Vagina (tissue), 2 donors: ENCODE measurements at places on chromosomes 6 and 20.

DNA sequence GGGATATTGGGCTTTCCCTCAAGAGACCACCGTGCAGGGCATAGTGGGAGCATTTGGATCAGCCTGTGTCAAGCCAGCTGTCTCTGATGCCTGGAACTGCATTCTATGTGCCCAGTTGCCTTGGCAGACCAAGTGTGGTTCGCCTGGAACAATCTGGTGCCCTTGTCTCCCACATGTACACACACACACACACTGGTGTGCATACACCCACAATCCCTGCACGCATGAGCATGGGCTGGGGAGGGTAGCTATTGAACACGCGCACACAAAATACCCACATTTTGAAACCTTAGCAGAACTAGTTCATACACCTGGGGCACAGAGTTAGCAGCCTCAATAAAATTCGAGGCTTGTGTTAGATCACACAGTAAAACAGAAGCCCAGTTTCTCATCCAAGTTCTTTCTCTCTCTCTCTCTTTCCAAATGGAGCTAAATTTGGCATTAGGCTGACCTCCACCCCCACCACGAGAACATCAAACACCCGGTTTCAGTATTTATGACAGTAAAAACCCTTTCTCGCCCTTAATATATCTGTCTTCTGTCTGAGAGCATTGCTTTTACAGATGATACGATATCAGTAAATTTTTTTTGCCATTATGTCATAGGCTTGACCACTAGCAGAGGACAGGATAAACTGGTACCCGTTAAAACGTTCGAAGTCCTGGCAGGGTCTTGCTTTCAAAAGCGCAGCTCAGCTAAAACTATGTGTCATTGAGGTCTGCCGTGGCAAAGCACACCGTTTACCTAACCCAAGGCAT lies 18.2 kb upstream of the NFATC2 start:
- DNase-seq, result no peak

DNA sequence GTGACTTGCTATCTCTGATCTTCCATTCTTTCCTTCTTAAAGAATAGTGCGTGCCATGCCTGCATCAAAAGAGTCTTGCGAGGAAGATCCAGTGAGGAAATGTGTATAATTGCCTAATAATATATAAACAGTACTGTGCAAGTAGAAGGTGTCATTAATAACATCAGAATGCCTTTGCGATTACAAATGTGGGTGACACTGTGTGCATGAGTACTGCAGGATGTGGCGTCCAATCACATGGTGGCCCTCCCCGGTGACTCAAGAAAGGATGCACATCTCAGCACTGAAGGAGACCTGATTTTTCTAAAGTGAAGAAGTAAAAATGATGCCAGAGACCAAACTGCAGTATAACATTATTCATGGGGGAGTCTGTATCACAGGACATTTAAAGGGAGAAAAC lies 107.5 kb upstream of the EDN1 start:
- no peak for DNase-seq

DNA sequence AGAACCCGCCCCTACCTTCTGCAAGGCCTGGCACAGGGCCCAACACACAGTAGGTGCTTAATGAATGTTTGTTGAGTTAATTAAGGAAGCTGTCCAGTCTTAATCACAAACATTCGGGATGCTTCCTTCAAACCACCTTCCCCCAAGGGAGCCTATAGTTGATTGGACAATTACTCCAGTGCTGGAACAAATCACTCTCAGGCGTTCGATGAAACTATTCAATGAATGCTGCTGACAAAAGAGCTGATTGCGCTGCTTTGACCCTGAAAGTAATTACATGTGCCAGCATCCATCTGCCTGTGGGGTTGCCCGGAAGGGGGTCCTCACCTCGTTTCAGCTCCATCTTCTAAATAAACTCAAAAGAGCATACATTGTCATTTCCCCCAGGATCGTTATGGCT lies 112.0 kb upstream of the SRSF6 start:
- DNase-seq, result no peak

DNA sequence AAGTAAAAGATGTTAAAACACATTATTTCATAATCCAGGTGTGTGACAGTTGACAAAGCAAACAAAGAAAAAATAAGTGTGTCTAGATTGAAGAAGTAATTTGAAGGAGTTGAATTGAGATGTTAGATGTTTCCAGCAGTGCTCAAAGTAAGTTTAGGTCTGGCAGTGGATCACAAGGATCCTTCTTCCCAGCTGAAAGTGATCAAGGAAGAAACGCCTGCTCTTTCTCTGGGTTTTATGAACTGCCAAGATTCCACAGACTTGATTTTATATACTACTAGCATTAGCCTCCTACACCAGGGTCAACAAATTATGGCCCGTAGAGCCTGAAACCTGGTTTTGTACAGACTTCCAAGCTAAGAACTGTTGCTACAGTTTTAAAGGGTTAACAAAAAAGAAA lies 30.3 kb downstream of the STX7 start:
- no peak for DNase-seq

DNA sequence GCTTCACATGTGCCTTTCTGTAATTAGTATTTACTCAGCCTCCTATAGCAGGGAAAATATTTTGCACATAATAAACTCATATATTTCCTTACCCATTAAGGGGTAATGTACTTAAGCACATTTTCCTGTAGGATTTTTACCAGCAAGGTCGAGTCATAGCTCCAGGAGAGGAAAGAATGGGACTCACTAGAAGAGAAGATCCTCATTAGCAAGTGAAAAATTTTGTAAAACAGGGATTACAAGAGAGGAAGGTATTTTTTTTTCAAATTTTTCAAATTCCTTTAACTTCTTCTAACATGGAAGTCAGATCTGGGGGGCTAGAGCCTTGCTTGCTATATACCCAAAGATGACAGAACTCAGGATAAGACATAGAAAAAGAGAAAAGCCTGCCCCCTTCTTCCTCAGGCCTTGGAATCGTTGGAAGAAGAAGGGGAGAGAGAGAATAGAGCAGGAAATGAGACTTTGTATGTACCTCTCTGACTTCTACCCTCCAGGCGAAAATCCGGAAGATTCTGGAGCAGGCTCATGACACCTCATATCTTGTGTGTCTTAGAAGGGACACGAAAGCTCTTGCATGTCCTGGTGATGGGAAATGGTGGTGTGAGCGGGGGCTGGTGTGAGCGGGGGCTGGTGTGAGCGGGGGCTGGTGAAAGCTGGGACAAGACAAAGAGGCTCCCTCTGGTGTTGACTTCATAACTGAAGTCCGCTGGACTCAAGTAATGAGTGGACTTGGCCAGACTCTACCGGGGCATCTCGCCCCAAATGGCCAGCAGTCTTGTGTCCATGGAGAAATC lies 256.9 kb upstream of the PLCB4 start:
- no peak for DNase-seq

DNA sequence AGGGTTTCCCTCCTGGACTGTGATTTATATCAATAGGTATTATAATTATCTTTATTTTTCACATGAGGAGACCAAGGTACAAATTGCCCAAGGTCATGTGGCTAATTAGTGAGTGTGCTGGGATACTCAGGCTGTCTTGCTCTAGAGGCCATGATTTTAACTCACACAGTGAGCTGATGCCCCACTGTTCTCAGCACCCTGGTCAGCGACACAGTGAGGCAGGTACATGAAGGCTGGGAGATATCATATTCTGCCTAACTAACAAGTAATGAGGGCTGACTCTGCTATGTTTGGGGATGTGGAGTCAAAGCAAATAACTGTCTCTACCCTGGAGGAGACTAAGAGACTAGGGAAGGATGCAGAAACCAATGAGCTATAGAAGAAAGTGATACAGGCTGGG lies 501.1 kb downstream of the PTPRT start:
- no peak for DNase-seq

GRCh38 chr20:40679184-40679583 lies 9.9 kb downstream of the MAFB start:
- DNase-seq, result no peak

DNA sequence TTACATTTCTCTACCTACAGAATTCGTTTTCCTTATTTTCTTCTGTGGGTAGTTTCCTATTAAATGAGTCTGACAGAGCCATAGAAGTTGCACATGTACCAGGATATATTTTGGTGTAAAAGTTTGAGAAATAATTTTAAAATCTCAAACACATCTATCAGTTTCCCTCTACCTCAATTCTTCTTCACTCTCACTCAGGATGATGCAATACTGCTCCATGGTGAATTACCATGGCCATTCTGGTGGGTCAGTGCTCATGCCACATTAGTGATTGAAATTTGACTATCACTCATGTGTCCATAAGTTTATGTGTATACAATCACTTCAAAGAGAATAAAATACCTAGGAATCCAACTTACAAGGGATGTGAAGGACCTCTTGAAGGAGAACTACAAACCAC lies 151.7 kb downstream of the ARHGAP18 start:
- no peak for DNase-seq

DNA sequence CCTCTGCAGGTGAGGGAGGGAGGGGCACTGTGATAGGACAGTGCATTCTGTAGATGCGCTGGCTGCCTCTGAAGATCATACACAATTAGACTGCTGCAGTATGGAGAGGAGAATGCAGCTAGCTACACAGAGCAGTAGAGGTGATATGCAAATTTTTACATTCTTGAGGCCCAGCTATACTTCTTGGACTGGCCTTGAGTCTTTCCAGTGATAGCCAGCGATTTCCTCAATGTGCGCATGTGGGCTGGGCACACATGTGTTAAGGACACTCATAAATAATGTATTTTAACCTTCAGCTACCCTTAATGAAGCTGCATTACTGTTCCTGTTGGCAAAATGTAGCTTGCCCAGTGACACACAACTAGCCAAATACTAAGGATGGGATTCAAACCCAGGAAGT lies 19.0 kb downstream of the TTPAL start:
- no peak for DNase-seq

GRCh38 chr20:58688840-58689239 lies 3.8 kb upstream of the NPEPL1 start:
- DNase-seq, result no peak

GRCh38 chr6:131761060-131761761 lies 46.6 kb upstream of the ENPP1 start:
- DNase-seq, result no peak

DNA sequence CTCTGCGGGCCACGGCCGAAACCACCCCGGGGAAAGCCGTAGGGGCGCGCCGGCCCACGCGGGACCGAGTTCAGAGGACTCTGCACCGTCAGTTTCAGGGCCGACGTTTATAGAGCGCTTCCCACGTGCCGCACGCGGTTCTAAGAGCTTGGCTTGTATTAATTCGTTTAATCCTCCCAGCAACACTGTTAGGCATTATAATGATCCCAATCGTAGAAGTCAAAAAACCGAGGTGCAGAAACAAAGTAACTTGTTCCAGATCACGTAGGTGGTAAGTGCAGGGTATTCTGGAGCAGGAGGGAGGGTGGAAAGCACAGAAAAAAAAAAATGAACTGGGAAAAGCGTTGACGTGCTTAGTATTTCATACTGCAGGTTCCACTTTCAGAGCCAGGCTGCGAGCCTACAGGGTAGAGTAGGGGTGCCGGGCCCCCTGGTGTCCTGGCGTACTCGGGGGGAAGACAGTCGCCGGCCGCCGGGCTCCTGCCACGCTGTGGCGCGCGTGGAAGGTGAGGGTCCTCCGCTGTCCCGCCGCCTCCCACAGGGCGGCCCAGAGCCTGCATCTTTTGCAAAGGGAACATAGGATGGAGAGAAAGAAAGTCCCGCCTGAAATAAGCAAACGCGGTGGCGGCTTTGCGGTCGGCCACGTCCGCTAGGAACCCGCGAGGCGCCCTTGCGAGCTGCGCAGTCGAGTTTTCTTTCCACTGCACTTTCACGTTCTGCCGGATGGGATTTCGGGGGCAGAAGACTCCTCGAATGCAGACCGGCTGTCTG lies 10.2 kb upstream of the FOXF2 start:
- DNase-seq, result peak; percentile 34

- DNase-seq, result no peak
Measured at GRCh38 chr6:135992739-135993138, 141.2 kb downstream of the PDE7B start.

GRCh38 chr6:70125602-70126001 lies 177.3 kb downstream of the COL9A1 start:
- DNase-seq, result no peak

DNA sequence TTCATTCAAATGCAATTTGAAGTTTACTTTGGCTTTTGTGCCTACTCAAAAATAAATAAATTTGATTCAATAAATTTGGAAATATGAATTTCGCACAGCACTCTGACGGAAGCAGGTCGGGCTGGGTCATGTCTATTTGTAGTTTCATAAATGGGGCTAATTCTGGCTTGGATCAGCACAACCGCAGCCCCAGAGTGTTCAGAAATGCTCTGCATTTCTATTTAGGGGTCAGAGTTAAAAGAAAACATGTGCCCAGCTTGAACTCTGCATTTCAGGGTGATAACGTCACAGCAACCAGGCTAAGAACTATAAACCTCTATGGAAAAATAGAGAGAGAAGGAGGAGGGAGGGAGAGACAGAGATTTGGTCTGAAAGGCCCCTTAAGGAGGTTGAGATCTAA lies 480.9 kb upstream of the NOX3 start:
- DNase-seq, result no peak

DNA sequence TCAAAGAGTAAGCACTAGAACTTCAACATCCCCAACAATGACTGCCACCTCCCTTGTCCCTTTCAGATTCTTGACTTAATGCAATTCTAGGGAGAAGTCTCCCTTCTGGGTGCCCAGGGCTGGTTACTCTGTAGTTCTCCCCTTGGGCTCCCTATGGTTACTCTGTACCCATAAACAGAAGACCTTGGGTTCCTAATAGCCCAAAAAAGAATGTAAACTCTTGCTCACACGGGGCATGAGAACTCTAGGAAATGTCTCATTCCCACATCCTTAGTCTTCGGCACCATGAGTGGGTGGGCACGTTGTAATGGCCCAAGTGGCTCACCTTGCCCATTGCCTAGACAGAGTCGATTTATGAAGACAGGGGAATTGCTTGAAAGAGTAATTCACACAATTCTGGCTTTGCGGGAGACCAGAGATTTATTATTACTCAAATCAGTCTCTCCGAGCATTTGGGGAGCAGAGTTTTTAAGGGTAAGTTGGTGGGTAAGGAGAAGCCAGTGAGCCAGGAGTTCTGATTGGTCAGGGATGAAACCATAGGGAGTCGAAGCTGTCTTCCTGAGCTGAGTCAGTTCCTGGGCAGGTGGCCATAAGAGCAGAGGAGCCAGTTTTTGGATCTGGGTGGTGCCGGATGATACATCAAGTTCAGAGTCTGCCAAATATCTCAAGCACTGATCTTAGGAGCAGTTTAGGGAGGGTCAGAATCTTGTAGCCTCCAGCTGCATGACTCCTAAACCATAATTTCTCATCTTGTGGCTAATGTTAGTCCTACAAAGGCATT lies 61.2 kb upstream of the SIRPG start:
- DNase-seq, result peak; percentile 67

- no peak for DNase-seq
Measured at GRCh38 chr6:112141707-112142106, 54.3 kb downstream of the FAM229B start.

DNA sequence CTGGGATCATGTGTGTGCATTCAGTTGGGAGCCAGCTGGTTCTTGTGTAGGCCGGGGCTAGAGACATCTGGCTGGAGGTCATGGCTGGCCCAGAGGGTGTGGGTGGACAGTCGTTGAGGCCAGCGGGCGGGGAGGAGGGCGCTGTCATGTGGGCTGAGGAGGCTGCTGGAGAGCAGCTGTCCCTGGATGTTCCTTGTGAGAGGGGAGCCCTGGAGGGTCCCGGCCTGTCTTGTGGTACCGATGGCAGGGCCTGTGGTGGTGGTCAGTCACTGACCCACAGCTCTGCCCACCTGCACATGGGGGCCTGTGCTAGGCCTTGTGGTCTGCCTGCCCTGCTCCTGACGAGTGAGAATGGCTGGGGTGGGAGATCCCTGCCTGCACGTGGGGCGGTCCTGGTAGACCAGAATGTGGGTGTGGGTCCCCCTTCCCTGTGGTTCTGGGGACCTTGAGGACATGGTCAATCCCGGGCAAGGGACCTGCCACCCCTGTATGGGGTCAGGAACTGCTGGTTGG lies 1.9 kb upstream of the C20orf204 start:
- DNase-seq, result no peak
